Amygdala (tissue), 56 donors: ENCODE measurements at places on chromosomes 3 and 15.

DNA sequence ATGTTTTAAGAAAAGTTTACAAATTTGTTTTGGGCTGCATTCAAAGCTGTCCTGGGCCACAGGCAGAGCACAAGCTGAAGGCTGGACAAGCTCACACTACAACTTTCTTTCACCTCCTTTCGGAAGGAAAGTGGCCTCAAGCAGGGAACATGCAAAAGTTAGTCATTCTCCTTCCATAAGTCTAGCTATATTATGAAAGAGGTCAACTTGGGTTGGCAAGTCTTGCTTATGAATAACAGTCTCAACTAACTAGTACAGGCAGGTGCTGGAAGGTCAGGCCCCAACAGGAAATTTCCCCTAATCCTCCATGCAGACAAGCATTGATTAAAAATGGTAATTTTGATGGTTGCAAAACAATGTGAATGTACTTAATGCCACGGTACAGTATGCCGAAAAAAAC is 69.4 kb downstream of the OSBPL10 start:
- no peak for DNase-seq

DNA sequence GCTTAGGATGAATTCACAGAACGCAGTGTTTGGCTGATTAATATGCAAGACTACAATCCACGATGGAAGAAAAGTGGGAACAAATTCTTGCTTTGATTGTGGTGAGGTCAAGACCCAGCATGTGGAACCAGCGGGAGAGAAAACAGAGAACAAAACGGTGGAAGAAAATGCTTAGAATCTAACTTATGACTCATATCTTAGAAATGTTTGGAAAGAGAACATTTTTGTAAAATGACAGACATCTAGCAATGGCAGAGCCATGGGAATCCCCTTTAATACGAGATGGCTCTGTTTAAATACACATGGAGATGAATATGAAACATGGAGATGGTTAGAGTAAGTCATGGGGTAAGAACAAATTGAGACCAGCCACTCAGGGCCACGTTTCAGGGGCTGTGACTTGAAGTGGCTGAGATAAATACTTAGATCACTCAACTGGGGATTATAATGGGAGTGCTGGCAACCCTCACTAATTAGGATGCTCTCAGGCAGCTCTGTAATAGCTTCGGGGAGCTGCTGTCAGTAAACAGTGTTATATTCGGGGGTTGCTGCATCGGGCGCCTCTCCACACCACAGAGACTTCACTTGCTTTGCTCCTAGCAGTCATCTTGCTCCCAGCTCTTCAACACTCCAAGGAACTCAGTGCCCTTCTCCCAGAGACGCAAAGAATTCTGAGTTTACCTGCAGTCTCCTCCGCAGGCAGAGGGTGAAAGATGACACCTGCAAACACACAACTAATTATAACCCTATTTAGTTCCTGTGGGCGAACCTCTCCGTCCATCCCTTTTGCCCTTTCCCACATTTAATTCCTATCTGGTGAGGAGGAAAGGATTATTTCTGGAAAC is 68.0 kb upstream of the ONECUT1 start:
- no peak for DNase-seq

GRCh38 chr15:100786139-100786531 is 93.5 kb upstream of the ALDH1A3 start:
- no peak for DNase-seq

GRCh38 chr15:43928152-43928551 is 101.3 kb downstream of the WDR76 start:
- DNase-seq, result no peak

DNA sequence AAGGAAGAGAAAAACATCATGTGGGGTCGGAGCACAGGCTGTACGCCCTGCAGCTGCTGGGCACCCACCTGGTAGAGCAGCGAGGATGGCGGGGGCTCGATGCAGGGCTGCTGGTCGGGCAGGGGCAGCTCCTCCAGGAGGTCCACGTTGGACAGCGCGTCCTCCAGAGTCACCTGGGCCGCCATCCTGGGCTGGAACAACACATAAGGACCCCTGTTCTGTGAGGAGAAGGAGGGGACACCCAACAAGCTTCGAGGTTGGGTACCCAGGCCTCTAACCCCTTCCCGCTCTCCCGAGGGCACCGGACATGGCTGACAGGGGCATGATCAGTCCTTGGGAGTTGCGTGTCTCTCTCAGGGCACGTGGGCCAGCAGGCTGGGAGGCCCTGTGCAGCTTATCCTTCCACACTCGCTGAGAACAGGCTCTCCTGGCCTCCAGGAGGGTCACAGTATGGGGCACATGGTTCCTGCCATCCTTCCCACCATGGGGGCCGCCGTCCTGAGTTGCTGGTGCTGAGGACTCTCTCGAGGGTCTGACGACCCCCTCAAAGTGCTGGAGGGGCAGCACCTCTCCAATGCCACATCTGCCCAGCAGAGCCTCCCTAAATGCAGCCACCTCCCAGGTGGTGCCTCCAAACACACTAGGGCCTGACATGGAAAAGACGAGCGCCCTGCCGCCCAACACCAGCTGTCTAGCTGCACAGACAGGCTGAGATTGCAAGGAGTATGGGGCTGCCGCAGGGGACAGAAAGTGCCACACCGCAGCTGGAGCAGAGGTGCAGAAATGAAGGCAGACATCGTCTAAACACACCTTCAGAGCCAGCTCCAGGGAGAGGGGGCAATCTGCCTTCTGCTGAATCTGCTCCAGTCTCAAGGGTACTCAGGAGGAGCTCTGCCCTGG is 32.8 kb downstream of the CYFIP1 start:
- DNase-seq, result no peak
